ENCODE measurements at places on chromosomes 2 and 18.

DNA sequence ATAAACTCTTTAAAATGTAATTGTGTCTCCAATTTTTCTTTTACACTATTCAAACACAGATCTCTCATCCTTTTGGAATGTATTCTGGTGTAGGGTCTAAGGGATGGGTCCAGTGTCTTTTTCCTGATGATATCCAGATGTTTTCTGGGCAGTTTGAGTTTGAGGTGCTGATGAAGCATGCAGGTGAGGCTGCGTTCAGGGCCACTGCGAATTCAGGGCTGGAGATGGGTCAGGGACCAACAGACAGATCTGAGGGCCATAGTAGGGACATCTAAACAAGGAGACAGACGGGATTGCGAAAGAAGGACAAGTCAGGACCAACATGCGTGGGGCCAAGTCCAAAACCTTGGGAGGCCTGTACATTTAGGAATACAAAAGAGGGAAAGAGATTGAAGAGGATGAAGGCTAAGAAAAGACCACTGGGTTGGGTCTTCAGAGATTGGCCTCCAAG is 70.2 kb downstream of the ACAA2 start:
- DNase-seq: no peak

- no peak for DNase-seq
Observed at GRCh38 chr18:38796762-38797161, 1231.2 kb upstream of the CELF4 start.

- DNase-seq: no peak
Observed at GRCh38 chr18:28652654-28653053, 475.7 kb upstream of the CDH2 start.

DNA sequence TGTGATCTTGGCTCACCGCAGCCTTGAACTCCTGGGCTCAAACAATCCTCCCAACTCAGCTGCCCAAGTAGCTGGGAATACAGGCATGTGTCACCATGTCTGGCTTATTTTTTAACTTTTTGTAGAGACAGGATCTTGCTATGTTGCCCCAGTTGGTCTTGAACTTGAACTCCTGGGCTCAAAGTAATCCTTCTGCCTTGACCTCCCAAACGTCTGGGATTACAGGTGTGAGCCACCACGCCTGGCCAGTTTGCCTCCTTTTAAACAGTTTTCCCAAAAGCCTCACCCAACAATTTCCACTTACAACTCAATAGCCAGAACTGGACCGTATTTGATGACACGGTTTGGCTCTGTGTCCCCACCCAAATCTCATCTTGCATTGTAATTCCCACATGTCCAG is 300.9 kb upstream of the STON1 start:
- no peak for DNase-seq

- DNase-seq: no peak
Observed at GRCh38 chr2:139645617-139646016, 865.4 kb upstream of the NXPH2 start.

- peak; percentile 6 for DNase-seq
Observed at GRCh38 chr2:110717734-110718133, 14.6 kb upstream of the ACOXL start.

DNA sequence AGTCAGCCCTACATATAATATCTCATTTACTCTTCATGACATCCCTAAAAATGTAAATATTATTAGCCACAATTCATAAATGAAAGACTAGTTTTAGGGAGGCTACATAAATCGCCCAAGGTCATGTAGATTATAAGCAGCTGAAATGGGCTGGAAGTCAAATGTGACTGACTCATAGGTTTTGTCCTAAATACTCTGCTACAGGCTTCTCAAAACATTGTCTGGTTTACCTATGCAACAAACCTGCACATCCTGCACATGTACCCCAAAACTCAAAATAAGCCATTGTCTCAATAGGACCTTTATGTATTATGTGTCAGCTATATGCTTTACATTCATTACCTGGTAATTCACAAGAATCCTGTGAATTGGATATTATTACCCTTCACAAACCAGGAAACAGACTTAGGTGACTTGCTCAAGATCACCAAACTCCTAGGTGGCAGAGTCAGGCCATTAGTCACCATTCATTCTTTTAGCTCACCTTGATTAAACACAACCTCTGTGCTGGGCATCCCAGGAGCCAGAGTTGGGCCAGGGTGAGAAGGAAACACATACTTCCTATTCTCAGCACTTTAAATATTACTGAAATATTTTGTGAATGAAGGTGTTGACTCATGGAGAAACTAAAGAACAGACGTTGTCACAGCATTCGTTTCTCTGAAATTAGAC is 69.4 kb upstream of the CPO start:
- DNase-seq: no peak

- no peak for DNase-seq
Observed at GRCh38 chr18:6017171-6017570, 121.8 kb upstream of the TMEM200C start.

DNA sequence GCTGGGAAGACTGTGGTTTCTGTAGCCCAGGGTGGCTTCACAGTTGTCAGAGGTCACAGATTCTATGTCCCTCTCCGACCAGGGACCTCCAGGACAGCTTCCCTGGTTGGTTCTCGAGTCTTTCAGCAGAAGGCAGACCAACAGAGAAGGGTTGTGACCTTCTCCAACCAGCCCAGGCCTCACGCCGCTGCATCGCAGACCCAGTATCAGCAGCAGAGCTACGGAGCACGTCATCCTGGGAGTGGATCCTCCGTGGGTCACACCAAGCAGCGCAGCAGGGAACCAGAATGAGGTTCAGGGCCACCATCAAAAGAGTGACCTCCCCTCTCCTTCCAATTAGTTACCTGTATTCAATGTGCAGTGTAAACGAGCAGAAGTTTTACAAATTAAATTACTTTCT is 49.3 kb downstream of the ST3GAL5 start:
- DNase-seq: no peak

DNA sequence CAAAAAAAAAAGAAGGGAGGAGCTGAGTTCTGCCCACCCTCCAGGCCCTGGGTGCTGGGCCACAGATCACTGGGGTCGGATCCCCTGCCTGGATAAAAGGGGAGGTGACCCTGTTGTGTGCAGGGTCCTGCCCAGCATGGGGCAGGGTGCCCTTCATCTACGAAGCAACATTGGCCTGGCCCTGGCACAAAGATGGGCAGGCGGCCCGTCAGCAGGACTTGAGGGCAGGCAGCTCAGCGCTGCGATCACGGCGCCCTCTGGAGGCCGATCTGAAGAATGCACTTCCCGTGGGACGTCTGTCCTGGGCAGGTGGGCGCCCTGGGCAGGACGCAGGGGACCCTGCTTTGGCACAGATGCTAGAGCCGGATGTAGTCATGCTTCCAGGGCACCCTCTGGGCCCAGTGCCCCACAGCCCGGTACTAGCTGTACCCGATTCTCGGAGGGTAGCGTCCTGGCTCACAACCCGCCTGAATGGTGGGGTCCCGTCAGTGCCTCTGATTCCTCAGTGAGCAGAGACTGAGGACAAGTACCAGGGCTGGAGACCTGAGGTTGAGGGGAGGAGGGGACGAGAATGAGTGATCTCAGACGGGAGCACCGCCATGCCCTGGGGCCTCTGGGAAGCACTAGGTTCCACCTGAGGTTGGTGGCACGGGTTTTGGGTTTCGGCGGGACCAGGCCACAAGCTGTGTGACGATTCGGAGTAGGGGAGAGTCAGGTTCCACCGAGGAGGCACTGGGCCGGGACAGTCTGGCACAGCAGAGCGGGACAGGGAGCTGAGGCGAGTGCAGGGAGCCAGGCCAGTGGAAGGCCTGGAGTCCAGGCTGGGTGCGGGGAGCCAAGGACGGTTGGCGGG is 18.0 kb downstream of the ARID5A start:
- DNase-seq: peak; percentile 67

DNA sequence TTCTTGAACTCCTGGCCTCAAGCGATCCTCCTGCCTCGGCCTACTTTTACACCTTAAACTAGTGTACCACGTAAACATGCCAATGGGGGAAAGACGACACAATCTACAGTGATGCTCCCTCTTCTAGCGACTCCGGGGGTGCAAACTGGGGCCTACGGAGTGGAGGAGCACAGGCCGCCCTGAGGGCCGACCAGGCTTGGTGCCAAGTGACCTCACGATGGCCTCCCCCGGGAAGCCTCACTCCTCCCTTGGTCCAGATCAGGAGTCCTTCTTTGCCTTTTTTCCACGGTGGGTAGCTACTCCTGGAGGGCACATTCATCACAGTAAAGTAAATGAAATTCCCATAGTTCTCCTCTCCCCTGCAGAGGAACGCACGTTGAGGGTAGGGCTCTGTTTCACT is 73.5 kb downstream of the HNRNPLL start:
- DNase-seq: no peak

GRCh38 chr2:64888591-64889309 is 100.4 kb upstream of the SLC1A4 start:
- no peak for DNase-seq

- no peak for DNase-seq
Observed at GRCh38 chr2:127629637-127630036, 16.3 kb upstream of the GPR17 start.

- peak; percentile 15 for DNase-seq
Observed at GRCh38 chr2:80073134-80073561, 231.4 kb downstream of the LRRTM1 start.

- DNase-seq: no peak
Observed at GRCh38 chr2:37627710-37628109, 43.7 kb downstream of the CDC42EP3 start.

- DNase-seq: no peak
Observed at GRCh38 chr2:59875836-59876235, 677.6 kb downstream of the BCL11A start.

GRCh38 chr2:165402162-165402561 is 67.3 kb upstream of the CSRNP3 start:
- DNase-seq: no peak

DNA sequence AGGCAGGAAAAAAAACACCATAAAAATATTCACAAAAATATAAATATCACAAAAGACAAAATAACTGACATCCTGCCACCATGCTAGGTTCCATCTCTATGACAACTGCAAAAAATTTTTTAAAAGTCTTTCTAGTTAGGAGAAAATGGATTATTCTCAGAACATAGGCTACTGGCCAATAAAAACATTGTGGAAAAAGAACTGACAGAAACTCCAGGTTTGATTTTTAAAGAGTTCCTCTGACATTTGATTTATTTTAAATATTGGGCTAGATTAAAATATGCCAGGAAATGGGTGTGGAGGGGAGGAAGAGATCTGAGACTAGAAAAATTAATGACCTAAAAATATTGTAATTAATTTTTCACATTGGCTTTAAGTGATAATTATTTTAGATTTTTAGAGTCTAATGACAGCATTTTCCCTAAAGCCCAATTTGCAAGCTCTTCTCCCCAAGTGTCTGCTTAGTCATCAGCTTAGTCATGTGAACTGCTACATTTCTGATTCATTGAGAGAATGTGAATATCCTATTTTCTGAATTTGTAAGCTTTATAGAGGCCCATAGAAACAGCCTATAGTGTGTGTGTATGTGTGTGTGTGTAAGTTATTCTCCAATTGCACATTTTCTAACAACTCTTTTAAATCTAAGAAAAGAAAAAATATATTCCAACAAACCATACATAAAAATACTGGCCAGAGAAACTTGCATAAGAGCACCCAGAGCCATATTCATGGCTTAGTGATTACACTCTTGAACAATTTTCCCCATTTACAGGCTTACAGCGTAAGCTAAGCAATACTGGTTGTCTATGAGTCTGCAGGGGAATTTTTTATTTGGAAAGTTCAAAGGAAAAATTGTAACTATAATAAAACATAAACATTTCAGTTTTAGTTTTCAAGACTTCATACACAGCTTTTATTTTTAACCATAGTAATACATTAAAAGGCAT is 48.4 kb downstream of the TMEFF2 start:
- no peak for DNase-seq

- no peak for DNase-seq
Observed at GRCh38 chr18:44796429-44797428, 116.0 kb downstream of the SETBP1 start.

- DNase-seq: no peak
Observed at GRCh38 chr2:182854375-182855105, 11.9 kb downstream of the FRZB start.

DNA sequence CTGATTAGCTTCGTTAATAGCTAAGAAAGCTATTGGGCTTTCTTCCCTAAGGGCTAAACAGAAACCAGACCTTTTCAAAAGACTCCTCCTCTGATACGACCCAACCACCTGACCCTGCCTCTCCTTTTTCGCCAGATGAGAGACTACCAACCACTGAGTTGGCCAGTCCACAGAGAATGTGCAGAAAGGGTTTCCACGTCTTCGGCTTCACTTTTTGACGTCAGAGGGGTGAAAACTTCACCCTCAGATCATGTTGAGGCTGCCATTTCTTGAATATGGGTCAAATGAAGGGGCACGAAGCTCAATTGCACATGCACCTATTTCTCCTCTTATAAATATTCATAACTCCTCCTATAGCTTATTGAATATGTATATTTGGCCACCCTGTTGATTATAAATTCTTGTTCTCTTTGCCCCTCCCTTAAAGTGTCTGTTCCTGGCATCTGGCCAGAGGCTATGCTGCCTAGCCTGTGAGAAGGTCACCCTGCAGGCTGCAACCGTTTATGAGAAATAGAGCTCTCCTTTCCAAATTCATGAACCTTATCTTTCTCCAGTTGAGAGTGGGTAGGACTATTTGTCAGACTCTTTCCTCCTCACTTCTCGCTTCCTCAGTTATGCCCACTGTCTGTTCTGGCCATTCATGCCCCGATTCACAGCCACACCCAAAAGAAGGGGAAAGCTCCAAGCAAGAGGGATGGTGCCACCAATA is 301.6 kb downstream of the STK39 start:
- no peak for DNase-seq

- no peak for DNase-seq
Observed at GRCh38 chr2:40226637-40227036, 225.3 kb downstream of the SLC8A1 start.

- DNase-seq: no peak
Observed at GRCh38 chr2:127228102-127228501, 8.0 kb upstream of the CYP27C1 start.

DNA sequence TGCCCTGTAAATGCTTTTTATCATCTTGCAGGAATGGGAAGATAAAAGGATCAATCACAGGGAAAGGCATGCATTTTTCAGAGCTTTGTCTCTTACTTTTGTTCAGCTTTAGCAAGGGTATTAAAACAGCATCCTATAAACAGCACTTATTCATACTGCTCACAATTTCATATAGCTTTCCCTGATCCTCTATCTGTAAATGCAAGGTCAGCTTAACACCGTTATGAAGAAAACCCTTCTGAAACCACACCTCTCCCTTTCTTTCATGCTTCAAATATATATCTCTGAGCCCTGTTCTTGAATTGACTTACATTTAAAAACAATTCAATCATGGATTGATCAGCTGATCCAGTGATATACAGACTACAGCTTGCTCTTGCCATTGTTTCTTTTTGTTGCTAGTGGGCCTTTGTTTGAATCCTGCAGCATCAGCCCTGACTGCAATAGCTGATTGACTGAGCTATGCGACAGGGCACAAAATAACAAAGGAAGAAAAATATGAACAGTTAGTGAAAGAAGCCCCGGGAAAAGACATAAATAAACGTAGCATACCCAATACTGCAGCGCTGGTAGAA is 795.5 kb upstream of the CDH2 start:
- DNase-seq: no peak
